Stimulated activated CD8-positive, alpha-beta memory T cell treated with anti-CD3 and anti-CD28 coated beads, Interleukin-7, amount 100 ng/mL, for 1 hour (primary cell): ENCODE measurements at places on chromosomes 5 and 9.

- DNase-seq = no peak
Observed at GRCh38 chr5:107474361-107474715, 196.4 kb downstream of the EFNA5 start.

DNA sequence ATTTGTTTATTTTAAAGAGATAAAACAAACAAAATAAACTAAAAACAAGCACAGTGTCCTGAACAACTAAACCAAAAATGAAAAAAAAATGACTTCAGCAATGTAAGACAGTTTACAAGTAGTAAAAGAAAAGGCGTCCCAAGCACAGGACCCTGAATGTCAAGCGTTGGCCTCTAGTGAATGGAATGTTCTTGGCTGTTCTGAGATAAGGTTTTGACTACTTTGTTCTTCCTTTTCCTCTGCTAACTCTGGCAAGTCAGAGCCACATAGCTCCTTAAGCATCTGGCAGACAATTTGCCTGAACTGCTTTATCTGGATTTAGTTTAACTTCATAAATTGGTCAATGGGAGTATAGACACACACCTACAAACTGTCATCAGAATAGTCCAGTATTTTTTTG is 655.2 kb downstream of the ANXA1 start:
- no peak for DNase-seq

GRCh38 chr9:124040935-124041816 is 29.6 kb downstream of the LHX2 start:
- DNase-seq = peak; percentile 13

DNA sequence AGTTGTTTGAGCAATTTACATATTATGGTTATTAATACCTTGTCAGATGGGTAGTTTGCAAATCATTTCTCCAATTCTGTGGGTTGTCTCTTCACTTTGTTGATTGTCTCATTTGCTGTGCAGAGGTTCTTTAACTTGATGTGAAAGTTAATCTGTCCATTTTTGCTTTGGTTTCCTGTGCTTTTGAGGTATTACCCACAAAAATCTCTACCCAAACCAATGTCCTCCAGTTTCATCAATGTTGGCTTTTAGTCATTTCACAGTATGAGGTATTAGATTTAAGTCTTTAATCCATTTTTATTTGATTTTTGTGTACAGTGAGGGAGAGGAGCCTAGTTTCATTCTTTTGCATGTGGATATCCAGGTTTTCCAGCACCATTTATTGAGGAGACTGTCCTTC is 82.4 kb downstream of the MRPS30 start:
- DNase-seq = no peak

GRCh38 chr5:174970502-174970901 is 246.1 kb downstream of the MSX2 start:
- DNase-seq = no peak

- DNase-seq = no peak
Observed at GRCh38 chr5:160555971-160556631, 134.4 kb downstream of the PTTG1 start.
